ENCODE measurements at places on chromosomes 11 and 22.

- DNase-seq, result no peak
Observed at GRCh38 chr11:134480136-134480712, 68.2 kb upstream of the B3GAT1 start.

DNA sequence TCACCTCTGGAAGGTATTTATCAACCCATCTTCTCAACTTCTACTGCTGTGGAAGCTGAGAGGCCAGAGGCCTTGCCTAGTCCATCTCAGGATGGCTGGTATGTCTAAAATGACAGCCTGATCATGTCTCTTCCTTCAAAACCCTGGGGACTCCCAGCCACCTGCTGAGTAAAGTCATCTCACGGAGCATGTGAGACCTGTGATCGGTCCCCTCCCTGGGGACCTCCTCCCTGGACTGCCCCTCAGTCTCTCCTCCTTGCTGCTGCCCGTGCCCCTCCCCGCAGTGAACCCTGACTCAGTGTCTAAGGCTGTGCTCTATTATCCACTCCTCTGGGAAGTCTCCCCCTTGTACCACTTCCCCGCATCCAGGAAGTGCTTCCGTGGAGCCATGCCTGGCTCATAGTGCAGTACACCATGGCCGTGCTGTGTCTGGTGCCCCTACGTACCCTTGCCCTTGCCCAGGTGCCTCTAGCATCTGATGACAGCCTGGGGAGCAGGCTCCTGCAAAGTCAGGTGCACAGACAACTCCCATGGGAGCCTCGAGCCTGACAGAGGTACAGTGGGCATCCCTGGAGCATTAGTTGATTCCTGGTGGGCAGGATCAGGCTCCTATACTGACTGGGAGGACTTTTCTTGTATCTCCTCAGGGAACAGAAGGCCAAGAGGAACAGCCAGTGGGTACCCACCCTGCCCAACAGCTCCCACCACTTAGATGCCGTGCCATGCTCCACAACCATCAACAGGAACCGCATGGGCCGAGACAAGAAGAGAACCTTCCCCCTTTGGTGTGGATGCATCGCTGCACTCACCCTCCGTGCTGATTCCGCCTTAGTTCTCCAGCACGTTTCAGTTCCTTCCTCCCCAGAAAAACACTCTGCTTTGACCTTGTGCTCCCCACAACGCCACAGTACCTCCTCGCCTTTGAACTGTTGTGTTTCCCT lies 13.8 kb downstream of the SMARCB1 start:
- DNase-seq, result no peak

GRCh38 chr11:61544466-61544865 lies 35.9 kb downstream of the LRRC10B start:
- DNase-seq, result no peak

DNA sequence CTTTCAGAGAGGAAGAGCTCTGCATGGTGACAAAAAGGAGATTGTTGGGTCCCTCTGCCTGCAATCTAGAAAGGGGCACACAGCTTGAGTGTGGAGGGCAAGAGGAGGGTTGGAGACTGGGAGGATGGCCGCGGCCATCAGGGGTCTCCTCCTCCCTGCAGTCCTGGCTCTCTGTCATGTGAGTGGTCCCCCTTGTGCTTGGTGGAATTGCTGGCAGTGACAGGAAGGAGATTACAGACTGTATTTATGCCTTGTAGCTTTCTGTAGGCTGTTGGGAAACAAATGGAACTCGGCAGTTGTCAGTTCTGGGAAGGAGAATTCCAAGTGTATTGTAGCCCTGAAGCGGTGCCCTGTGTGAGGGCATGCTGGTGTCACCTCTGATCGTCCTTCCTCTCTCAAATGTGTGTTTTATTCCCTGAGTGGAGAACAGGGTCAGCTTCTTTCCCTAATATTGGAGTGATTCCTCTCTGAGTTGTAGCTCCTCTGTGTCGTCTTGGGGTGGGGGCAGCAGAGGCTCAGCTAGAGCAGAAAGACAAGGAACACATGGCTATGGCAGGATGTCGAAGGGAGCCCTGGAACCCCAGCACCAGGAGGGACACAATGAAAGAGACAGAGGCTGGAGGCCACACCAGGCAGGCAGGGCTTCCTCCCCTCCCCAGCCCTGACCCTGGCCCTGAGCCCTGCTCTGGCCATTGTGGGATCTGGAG lies 163.1 kb downstream of the PKNOX2 start:
- DNase-seq, result no peak

GRCh38 chr22:26846645-26847044 lies 189.3 kb downstream of the MIAT start:
- no peak for DNase-seq

GRCh38 chr11:73095613-73096012 lies 46.5 kb downstream of the FCHSD2 start:
- DNase-seq, result no peak

- DNase-seq, result no peak
Observed at GRCh38 chr11:27717801-27718229, 17.6 kb upstream of the BDNF start.

GRCh38 chr11:16945671-16946469 lies 68.3 kb downstream of the PLEKHA7 start:
- peak; percentile 58 for DNase-seq

GRCh38 chr22:30574997-30575671 lies 669 bp upstream of the GAL3ST1 start:
- peak; percentile 70 for DNase-seq

GRCh38 chr11:126544108-126545056 lies 188.9 kb downstream of the ST3GAL4 start:
- no peak for DNase-seq

- DNase-seq, result no peak
Observed at GRCh38 chr11:93936460-93936859, 84.7 kb upstream of the HEPHL1 start.

DNA sequence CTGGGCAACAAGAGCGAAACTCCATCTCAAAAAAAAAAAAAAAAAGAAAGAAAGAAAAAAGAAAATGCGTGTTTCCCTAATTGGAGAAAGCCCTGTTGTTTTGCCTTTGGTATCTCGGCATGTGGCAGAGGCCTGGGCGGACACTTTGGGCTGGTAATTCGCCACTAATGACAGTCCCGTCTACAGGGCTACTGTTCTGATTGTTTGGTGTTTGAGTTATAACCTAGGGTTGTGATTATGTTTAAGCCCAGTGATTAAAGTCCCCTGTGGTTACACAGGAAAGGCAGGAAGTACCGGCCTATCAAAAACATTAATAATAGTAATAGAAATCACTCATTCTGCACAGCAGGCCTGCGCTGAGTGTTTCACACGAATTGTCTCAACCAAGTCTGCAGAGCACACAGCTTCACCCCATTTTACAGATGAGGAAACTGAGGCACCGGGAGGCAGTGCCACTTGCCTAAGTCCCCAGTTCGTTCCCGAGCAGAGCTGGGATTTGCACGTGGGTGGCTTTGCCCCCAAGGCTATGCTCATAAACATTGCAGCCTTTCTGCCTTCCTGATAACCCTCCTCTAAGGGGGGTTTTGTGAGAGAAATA lies 39.1 kb upstream of the GRAMD4 start:
- no peak for DNase-seq

GRCh38 chr11:73321604-73322381 lies 13.7 kb downstream of the ARHGEF17 start:
- peak; percentile 33 for DNase-seq

DNA sequence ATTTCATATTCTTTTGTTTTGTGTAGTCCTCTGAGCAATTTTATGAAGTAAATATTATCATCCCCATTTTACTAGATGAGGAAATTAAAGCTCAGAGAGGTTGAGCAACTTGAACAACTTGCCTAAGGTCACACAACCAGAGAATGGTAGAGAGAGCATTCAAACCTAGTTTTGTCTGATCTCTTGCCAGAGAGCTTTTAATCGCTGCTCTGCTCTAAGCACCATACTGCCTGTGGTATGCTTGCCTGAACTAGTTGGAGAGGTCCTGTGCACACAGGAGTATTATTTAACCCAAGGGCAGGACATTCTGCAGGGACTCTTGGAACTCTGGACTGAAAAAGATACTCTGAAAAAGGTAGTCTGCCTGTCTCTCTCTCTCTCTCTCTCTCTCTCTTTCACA lies 38.5 kb downstream of the TRAF6 start:
- DNase-seq, result no peak

GRCh38 chr11:91796999-91797398 lies 427.6 kb upstream of the FAT3 start:
- no peak for DNase-seq

DNA sequence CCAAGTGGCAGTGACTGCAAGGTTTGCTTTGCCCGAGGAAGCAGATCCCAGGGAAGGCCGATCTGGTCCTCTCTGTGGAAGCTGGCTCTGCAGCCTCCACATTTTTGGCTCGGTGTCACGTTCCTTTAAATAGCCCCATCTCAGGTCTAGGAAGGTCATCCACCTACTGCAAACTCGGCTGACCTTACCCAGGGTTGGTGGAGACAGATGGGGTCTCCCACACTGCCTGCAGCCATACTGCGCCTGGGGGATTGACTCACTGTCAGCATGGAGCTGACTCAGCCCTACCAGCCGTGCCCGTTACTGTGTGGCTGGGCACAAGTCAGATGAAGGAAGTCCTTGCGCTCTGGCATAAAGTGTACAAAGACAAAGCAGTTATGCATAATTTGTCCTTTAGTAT lies 16.9 kb downstream of the CDPF1 start:
- peak; percentile 34 for DNase-seq

GRCh38 chr22:25357132-25357455 lies 137.7 kb downstream of the CRYBB2 start:
- no peak for DNase-seq

GRCh38 chr11:132994966-132995365 lies 537.3 kb downstream of the OPCML start:
- DNase-seq, result no peak

DNA sequence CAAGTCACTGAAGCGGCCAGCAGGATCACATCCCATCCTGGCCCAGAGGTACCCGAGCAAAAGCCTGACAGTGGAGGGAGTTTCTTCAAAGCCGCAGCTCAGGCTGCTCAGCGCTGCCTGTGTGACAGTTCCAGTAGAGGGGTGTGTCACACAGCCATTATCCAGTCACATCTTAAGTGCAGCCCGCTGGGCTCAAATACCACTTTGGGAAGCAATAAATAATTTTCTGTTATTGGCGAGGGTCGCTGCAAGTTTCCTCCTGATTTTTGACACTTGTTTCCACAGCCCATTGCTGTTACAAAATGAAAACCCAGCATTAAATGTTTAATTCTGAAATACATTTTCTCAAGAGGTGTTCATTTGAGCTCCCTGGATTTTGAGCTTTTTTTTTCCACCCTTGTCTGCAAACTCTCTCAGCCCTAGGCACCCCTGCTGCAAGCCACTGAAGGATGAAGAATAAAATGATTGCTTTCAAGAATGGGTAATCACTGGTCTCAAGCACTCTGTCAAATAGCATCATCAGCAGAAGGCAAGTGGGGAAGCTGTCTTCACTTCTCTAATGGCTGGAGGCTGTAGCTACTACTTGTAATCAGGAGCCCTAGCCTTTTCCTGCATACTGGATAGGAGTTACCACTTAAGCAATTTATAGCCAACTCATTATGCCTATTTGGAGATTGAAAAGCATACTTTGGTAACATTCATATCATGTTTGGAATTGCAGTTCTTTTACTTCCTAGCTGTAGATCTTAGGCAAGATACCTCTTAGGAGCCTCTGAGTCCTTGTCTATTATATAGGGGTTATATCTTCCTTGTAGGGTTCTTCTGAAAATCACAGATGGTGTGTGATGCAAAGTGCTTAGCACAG lies 373.7 kb downstream of the METTL15 start:
- no peak for DNase-seq

- DNase-seq, result no peak
Observed at GRCh38 chr22:32535531-32536190, 61.0 kb downstream of the FBXO7 start.

- DNase-seq, result no peak
Observed at GRCh38 chr11:114258696-114259095, 37.5 kb upstream of the NNMT start.

GRCh38 chr11:72724021-72724551 lies 28.1 kb downstream of the ARAP1 start:
- DNase-seq, result no peak

- no peak for DNase-seq
Observed at GRCh38 chr11:103279821-103280220, 170.6 kb downstream of the DYNC2H1 start.

DNA sequence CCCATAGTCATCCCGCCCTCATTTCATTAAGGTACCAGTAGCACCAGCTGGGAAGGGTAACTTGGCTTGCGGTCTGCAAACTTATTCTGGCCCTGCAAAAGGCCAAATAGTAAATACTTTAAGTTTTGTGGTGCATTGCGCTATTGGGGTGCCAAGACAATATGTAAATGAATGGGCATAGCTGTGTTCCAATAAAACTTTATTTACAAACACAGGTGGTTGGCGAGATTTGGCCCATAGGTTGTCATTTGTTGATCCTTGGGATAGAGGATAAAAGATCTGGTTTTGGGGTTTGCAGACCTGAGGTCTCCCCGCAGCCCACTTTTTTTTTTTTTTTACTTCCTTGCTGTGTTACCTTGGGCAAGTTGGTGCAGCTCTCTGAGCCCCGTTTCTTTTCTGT lies 127.4 kb downstream of the MIAT start:
- no peak for DNase-seq

- no peak for DNase-seq
Observed at GRCh38 chr22:41752011-41752970, 48.2 kb upstream of the CCDC134 start.

DNA sequence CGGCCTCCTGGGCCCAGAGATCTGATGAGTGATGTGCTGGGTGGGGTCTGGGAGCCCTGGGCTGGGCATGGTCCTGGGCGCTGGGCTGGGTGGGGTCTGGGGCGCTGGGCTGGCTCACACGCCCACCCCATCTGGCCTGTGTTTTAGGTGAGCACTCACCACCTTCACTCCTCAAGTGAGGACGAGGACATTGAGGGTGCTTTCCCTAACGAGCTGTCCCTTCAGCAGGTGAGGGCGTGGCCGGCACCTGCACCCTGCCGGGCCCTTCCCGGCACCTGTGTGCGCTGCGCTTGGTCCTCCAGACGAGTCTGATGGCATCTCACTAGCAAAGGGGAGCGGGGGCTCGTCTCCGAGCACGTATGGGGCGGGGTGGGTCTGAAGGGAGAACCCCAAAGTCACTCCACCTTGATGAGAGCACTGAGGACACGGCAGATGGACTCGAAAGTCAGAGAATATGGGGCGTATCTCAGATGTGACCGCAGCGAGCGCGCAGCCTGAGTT lies 37.9 kb downstream of the SBF1 start:
- no peak for DNase-seq

DNA sequence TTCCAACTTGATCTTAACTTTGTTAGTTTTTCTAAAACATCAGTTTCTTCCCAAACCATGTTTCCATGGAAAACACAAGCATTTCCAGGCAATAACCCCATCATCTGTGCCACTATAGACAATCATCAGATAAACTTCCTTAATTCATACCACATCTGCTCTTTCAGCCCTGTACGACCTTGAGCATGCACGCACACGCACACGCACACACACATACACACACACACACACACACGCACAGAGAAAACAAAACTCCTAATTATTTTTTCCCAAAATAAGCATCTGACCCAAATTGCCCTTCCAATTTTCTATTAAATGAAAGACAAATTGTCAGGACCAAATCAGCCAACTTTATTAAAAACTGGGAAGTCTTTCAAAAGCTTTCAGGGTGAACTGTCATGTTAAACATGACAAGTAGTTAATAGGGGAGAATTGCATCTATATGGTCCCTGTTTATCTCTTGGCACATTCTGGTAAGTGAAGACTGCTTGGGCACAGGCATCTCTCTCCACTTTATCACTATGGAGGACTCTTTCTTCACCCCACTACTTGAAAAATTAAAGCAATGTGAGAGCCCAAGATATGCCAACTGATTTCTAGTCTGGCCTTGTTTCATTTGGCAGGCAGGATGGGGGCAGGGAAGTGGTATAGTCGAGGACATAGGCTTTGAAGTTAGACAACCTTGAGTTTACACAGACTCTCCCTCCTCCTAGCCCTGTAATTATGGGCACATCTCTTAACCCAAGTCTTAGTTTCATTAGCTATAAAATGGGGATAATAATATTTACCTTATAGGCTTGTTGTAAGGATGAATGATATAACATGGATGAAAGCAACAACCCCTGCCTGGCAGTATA lies 15.1 kb downstream of the ADM start:
- no peak for DNase-seq

All from mucosa of gallbladder (tissue), 1 donor.